Lung (tissue), 17 donors: ENCODE measurements at places on chromosomes 1 and 21. TPM values are rescaled to one million over a fixed set of nuclear protein-coding genes. Genes with fewer than 3 reads are reported as not detected.

DNA sequence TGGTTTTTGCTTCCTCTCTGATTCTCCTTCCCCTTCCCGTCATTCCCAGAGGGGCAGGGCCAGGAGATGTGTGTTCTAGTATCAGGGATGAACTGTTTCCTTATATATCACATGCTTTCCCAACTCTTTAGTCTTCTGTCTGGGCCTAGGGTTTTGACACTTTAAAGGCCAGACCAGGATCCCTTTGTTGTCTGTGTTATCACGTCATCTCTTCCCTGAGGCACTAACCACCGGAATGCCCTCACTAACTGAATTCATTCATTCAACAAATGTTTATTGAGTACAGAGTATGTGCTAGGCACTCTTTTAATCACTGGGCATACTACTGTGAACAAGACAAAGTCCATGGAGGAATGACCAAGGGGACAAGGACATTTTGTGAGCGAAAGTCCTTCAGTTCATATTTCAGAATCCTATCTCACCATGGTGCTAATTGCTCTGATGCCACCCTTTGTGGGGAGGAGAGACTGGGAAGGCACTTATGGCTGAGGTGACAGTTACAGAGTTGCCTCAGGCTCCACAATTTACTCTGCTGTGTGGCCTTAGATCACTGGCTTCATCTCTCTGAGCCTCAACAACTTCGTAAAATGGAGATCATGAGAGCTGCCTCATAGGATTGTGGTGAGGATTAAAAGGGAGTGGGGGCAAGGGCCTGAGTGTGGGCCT is 12.0 kb upstream of the ZNF362 start:
- DNase-seq, result no peak

DNA sequence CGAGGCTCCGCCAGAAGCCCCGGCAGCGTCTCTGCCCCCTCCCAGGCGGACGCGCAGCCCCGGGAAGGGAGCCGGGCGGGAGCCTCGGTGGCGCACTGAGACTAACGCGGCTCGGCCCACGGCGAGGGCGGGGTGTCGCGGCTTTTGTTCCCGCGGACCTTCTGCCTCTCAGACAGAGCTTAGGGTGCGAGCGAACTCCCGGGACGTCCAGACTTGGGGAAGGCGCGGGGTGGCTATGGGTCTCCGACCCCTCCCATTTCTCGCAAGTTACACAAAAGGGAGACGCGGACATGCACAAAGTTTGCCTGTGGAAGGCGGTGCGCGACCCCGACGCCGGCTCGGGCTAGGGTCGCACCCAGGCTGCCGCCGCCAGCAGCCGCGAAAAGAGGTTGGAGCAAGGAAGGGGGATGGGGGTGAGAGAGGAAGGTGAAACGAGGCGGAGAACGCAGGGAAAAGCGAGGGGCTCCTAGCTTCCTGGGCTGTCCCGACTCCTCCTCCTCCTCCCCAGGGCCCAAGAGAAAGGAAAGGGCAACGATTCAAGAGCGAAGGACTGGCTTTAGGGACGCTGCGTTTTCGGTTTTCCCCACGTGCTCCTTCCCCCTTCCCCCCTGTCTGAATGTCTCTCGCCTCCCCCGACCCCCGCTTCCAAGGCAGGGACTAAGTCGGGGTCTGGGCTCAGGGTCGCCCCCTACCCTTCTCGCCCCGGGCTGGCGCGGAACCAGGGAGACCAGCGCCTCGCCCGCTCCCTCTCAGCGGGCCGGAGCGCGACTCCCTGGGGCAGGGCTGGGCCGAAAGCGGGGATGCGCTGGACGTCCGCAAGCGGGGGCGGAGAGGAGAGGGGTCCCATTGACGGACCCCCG is 729 bp downstream of the APP start:
- peak; percentile 85 for DNase-seq

Gene C1orf116
- 123 TPM for total RNA-seq

GRCh38 chr1:225657462-225657989 is 4.6 kb upstream of the ENAH start:
- no peak for DNase-seq

Gene EXTL1
- 0.43 TPM for total RNA-seq
